Ovary (tissue), 10 donors: ENCODE measurements at places on chromosomes 6 and 20.

DNA sequence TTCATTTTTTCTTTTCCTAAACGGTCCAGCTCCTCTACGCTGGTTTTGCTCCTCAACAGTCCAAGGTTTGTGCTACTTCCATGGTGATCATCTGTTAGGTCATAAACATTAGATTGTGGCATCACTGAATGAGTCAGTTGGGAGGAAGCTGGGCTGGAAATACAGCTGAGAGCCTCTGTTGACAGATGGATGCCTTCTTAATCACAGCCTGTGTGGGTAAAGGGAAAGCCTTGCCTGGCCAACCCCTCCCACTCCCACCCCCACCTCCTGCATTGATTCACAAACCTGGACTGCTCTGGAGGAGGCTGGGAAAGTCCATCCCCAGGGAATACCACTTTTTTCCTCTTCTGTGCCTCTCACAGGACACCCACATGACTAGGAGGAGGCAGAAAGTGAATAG lies 180.6 kb upstream of the CCN2 start:
- DNase-seq: no peak

- DNase-seq: no peak
Measured at GRCh38 chr6:52531396-52531795, 45.5 kb downstream of the TRAM2 start.

- DNase-seq: no peak
Measured at GRCh38 chr6:137013738-137014602, 30.8 kb downstream of the IL20RA start.

- DNase-seq: no peak
Measured at GRCh38 chr6:34792605-34793500, 970 bp downstream of the BLTP3A start.

DNA sequence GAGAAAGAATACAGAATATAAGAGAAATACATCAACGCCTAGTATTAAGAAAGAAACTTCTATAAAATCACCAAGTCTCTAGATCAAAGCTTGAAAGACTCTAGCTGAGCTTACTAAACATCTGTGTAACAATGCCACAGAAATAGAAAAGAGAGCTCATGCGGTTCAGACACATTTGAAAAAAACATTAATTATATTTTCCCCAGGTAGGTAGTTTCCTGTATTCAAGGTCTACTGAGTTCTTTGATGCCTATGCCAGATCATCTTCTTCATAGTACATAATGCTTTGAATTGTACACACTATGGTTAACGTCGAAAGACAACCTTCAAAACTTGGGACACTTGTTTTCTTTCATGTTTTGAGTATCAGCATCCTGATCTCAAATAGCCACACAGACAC lies 11.3 kb downstream of the MOXD1 start:
- no peak for DNase-seq

GRCh38 chr6:149929422-149929821 lies 6.5 kb upstream of the RAET1G start:
- DNase-seq: peak; percentile 5

DNA sequence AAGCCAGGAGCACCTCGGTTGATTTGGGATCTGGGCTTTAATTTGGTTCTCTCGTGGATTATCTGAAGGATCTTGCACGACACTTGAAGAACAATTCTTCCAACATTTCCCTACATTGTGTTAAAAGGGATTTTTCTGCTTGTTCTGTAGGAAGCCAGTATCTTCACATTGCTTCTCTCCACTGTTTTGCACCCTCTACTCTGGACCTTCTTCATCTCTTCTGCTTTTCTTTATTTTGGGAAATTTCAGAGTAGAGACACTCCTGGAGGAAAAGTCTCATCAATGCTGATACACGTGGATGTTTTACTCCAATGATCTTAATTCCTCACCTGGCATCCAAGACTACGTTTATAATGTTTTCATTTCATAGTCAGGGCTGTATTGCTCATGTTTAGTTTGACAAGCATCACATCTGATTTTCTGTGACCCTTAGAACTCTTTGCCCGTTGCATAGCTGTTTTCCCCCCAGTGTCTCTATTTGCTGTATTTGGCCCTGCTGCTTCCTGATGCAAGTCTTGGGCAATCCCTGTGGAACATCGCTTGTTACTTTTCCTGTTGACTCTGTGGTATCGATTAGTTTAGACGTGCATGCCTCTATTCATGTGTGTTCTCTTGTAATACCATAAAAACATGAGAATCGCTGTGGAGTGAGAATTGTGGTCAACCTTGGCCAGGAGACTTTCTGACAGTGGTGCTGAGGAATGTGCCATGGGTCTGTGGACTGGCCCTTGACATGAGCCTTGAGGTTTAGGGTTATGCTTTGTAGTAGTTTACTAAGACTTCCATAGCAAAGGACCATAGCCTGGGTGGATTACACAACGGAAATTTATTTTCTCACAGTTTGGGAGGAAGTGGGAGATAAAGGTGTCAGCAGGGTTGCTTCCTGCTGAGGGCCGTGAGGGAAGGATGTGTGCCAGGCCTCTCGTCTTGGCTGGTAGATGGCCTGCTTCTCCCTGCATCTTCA lies 12.5 kb downstream of the PLCB1 start:
- DNase-seq: no peak

DNA sequence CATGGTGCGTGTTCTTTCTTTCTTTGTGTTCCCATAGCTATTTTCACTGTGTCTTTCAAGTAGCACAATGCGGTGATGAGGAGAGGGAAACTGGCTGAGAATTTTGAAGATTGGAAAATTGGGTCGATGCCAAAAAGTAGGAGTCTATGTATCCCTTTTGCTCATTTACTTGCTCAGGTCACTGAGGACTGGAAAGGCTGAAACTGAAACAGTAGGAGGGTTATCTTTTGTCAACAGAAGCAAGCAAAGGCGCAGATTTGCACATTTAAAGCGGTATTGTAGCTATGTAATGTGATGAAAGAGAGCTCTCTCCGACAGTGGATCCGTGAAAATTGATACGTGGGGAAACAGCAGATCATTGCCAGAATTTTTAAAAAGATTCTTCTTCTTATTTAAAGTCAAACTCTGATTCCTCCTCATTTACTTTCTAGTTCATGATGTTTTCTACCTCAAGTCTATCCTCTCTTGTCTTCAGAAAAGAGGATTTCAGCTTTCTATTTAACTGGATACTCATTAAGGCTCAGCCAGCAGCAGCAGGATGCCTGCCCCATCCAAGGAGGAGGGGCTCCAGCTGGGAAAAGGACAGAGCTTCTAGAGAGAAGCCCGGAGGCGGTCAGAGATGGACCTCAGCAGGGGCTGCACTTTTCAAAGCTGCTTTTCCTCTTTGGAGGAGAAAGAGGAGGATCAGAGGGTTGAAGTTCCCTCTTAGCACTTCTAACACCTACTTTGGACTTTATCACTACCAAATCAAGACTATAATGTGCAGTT lies 15.9 kb upstream of the FYN start:
- DNase-seq: peak; percentile 52
